ENCODE measurements at places on chromosomes 3 and 15.

- DNase-seq = no peak
These were observed 110.2 kb upstream of the UMPS start for GRCh38 chr3:124619887-124620599.

DNA sequence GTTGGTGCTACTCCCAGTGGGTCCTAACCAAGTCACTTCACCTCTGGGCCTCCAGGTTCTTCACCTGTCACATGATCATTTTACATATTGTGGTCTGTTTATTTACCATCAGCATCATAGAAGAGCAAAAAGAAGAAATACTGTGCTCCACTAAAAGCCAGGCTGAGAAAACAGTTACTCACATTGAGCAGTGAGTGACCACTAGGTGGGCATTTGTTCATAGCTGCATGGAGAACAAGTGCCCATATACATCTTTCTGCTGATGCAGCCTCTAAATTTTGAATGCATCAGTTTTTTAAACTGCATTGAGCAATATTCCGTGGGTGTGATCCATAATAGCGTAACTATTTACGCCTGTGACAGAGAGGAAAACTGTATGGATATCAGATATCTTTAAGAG is 76.2 kb downstream of the DCUN1D1 start:
- no peak for DNase-seq

DNA sequence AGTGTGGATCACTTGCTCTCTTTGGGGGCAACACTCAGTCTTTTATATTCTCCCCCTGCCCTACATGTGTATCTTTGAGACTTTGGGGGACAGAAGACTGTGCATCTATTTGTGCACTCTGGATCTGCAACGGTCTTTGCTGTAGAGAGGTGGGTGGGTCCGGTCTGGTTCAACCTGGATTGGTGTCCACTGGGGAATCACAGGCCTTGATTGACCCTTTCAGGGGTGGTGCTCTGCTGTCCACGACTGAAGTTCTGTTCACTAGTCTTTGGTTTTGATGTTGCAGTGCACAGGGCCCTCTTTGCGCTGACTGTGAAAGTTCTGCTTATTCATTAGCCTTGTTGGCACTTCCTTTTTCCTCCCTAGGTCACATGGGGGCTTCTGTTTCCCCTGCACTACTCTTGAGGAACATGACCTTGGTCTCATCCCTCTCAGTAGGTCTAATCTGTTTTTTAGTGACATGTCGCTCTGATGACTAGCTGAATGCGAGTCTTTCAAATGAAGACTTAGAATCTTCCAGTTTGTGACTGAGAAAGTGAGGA is 284.2 kb downstream of the SV2B start:
- DNase-seq = no peak

DNA sequence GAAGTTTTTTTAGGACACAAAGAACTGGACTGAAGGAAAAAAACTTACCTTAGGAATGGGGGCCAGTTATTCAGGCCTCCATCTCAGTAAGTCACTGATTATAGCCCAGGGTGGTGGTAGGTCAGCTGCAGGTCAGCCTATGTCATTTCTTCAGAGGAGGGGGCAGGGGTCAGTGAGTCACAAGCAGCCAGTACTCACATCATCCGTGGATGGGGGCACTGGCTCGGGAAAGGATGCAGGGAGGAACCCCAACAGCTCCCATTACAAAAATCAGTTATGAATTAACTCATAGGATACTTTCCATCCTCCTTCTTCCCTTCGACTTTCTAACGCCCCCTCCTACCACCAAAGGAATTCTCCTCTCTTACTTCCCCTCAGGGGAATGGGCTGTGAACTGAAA is 578.3 kb downstream of the PDCD6IP start:
- DNase-seq = no peak

- DNase-seq = no peak
These were observed 4.6 kb downstream of the LYZL4 start for GRCh38 chr3:42405857-42406256.

DNA sequence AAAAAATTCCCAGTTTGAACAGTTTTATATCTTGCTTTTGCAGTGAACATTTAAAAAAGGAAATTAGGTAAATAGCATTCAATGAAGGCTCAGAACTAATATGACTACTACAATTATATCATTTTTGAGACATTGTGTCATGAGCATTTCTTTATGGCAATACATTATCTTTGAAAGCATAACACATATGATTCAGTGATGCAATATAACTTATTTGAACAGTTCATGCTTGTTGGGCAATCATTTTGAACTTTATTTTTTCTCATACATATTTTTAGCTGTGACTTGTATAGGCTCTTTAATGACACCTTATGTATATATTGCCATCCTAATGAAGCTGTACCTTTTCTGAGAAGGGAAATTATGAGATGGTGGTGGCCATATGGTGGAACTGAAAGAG is 828.6 kb upstream of the NR2F2 start:
- no peak for DNase-seq

- no peak for DNase-seq
These were observed 17.1 kb downstream of the GBE1 start for GRCh38 chr3:81744366-81744765.
